ENCODE measurements at places on chromosomes 3 and 15.

- peak; percentile 40 for DNase-seq
Measured at GRCh38 chr15:49438962-49439631, 16.1 kb downstream of the FGF7 start.

GRCh38 chr3:188052169-188053035 is 101.6 kb upstream of the LPP start:
- no peak for DNase-seq

GRCh38 chr3:14472471-14473351 is 67.4 kb downstream of the GRIP2 start:
- no peak for DNase-seq

GRCh38 chr15:89030311-89030710 is 57.9 kb upstream of the ABHD2 start:
- DNase-seq, result no peak

DNA sequence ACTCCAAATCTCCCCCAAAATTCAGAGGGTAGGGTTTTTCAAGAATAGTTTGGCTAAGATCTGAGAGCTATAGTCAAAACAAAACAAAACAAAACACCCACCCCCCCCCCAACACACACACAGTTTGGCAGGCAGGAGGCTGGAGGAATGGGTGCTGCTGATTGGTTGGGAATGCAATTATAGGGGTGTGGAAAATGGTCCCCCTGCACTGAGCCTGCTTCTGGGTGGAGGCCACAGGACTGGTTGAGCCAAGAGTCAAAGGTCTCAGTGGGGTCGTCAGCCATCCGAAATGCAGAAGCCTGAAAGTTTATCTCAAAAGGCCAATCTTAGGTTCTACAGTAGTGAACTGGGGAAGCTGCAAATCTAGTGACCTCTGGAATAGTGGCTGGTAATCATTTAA is 2.5 kb upstream of the HACD2 start:
- DNase-seq, result no peak

DNA sequence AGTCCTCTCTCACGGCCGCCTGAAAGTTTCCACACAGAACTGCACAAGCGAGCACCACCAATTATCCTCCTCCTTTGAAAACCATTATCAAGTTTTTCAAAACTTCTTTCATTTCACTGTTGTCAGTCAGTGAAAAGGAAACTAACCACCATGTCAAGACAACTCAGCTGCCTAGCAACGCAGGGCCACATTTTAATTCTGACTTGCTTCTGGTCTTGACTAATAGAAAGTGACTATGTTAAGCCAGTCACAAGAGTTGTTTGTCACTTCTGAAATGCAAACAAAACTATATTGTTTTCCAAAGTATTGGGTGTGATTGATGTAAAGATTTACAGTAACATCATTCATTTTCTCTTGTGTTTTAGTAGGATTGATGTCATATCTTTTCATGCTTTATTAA is 612.8 kb upstream of the AGTR1 start:
- no peak for DNase-seq

DNA sequence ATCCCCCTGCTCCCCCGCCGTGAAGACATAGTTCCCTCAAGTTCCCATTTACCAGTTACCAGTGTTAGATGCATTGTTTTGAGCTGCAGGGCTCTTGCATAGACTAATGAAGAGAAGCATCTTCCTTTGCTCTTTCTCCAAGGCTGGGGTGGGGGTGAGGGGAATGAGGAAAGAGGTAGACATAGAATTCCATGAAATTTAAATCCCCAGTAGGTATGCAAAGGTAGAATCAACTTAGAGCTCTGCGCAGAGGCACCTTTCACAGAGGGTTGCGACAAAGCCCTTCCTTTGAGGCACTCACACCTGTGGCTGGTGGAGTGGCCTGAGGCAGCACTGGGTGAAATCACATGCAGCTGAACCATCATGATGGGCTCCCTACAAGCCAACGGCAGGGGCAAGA is 101.3 kb downstream of the WDR76 start:
- no peak for DNase-seq

GRCh38 chr3:153652076-153652475 is 469.1 kb upstream of the ARHGEF26 start:
- DNase-seq, result no peak

DNA sequence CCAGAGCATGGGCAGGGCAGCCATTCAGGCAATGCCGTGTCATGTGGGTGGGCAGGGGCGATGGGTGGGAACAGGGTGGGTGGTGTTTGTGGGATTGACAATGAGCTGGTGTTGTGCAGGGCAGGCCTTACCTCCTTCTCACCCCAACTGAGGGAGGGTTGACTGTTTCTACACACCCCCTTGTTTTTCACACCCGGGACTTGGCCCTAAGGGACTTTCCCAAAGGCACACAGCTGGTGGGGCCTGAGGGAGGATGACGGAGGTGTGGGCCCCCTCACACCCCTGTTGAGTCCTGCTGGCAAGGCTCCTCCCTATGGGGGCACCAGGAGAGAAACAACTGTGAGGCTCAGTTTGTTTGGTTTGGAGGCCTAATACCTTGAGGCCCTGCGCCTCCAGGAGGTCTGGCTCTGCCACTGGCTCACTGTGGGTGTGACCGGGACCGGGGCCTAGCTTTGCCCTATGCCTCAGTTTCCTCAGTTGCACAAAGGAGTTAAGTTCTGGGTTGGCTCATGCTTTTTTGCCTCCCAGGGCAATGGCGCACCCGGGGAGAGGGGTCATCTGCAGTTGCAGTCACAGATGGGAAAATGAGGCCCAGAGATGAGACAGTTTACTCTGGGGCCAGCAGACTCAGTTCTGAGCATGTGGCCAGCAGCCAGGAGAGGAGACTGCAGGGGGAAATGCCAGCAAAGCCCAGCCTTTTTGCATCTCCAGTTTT is 5.1 kb upstream of the DNAH1 start:
- DNase-seq, result no peak

GRCh38 chr3:51799879-51800749 is 21.1 kb upstream of the IQCF6 start:
- peak; percentile 17 for DNase-seq

DNA sequence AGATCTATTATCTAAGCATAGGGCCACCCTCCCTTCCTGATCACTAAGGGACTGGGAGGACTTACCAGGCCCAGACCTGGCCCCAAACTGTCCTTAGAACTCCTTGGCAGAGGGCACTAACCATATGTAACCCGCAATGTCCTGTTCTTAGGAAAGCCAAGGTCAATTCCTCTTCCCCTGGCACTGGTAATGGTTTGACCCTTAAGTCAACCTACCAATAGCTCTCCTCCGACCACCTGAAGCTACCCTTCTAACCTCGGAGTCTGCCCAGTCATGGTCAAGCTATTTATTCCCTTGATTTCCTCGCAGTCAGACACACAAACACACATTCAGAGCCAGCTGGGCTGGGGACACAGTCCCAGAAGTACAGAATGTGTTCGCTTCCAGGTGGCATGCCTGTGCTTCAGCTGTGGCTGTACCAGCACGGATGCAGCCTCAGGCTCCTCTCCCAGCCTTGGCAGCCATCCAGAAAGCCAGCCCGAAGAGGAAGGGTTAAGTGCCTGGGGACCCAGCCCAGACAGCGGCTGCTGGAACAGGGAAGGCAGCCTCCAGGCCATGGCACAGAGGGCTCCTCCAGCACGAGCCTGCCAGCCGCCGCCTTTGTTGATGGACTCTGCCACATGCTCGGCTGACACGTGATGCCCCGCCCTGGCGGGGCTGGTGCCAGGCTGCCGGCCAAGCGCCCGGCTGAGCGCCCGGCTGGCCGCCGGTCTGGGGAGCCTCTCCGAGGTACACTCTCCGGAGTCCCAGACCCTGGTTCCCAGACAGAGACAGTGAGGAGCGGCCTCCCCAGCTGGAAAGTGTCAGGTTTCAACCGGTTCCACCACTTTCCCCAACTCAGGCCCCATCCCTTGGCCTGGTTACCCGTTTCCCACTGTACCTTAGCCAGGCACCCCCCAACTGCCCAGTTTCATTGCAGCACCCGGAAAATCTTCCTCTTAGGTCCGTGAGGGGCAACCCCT is 5.5 kb downstream of the BMF start:
- no peak for DNase-seq

GRCh38 chr3:161314836-161315395 is 56.4 kb downstream of the SPTSSB start:
- no peak for DNase-seq

GRCh38 chr3:48038971-48039481 is 22.8 kb upstream of the MAP4 start:
- DNase-seq, result no peak

DNA sequence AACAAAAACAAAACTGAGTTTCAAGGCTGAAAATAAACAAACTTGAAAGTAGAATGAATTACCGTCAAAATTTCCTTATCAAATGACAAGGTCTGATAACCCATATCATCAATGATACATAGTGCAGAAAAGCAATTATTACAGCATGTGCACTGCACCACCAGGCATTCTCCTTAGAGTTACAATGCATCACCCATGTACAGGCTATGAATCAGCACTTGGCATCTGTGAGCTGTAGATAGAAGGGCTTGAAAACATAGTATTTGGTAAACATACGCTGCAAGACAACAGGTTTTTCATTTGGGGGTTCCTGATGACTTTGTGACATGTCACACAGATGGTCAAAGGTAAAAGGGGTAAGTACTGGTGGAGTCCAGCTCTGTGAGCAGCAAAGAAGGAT is 265.1 kb downstream of the CTNNB1 start:
- DNase-seq, result no peak

DNA sequence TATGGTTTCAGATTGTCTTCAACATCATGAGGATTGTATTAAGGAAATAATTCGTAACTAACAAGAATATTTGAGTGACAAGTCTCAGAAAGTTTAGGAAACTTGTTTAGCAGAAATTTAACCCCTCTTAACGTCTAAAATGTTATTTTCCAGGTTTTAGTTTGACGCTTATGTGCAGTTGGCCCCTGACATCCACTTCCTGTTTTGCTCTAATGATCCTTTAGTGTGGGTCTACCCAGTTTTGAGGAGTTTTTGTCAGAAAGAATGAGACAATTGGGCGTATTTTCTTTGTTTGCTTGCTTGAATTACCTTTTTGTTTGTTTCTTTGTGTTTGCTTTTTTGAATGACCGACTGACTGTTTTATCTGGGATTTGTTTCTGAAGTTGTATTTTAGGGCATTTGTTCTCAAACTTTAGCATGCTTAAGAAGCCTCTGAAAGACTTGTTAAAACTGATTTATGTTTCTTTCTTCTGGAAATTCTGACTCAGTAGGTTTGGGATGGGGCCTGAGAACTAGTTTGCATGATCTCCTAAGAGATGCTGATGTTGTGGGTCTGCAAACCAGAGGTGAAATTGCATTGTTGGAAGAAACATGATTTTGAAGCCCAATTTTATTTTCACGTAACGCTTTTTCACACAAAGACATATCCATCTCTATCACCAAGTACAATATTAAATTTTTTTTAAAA is 20.6 kb downstream of the RBMS3 start:
- no peak for DNase-seq

DNA sequence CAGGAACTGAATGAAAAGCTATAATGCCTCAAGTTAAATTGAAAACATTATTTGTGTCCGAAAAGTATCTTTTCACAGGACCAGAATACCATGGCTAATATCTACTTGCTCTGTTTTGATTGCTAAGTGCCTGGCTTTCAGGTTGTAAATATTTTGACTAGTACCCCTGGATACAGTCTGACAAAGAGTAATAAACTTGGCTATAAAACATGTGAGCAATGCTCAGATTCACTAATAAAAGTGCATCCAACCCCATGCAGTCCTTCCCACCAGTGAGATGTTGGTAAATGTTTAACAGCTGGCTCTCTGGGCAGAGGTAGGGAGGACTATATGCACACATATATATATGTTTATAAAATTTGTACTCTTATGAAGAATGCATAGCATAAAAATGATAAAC is 281.8 kb upstream of the TGFBR2 start:
- DNase-seq, result no peak

DNA sequence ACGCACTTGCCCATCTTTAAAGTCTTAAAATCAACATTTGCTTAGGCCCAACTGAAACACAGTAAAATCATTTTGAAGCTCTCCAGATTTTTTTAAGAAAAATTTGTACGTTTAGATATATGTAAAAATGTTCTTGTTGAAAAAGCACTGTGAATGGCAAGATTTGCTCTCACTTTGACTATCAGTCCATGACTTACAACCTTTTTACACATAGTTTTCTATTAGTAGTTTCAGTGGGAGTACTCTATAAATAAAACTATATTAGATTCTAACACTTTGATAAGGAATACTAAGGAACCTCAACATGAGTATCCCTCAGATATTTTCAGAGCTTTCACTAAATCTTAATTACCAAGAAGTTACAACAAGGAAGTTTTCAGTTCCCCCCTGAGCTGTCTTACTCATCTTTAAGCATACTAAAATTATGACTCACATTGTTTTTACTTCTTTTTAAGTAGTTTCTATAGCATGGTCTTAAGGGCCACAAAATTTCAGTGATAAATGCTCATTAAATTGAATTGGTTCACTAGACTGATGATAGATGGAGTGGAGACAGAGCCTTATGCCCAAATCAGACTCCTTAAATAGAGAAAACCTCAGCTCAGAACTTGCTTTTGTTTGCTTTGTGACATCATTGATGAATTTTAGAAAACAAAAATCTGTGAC is 31.6 kb upstream of the RAP2B start:
- DNase-seq, result peak; percentile 29

- no peak for DNase-seq
Measured at GRCh38 chr15:72796515-72797337, 13.2 kb upstream of the ADPGK start.

GRCh38 chr15:72220687-72221086 is 10.3 kb downstream of the PKM start:
- no peak for DNase-seq

DNA sequence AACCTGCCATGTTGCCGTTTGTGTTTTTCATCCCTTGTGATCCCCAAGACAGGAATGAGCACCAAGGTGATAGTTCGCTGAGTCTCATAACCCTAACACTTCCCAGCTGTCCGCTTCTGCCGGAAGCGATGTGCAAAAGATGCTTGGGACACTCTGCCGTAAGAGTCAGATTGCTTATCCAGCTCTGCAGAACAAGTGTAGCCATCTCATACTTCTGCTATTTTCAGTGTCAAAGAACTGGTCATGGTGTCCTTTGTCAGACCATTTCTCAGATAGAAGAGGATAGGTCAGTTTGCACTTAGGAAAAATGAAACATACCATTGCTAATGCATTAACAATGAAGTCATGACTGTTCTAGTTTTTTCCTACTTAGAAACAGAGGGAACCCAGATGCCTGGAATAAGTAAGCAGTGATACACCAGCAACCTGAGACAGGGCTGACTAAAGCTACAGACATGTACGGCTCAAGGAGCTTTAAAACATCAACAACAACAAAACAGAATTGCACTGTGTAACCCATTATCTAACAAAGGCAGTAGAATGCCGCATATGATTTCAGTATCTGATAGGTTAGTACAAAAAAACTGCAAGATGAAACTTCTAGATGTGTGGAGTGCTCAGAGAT is 134.0 kb upstream of the IL12A start:
- no peak for DNase-seq

DNA sequence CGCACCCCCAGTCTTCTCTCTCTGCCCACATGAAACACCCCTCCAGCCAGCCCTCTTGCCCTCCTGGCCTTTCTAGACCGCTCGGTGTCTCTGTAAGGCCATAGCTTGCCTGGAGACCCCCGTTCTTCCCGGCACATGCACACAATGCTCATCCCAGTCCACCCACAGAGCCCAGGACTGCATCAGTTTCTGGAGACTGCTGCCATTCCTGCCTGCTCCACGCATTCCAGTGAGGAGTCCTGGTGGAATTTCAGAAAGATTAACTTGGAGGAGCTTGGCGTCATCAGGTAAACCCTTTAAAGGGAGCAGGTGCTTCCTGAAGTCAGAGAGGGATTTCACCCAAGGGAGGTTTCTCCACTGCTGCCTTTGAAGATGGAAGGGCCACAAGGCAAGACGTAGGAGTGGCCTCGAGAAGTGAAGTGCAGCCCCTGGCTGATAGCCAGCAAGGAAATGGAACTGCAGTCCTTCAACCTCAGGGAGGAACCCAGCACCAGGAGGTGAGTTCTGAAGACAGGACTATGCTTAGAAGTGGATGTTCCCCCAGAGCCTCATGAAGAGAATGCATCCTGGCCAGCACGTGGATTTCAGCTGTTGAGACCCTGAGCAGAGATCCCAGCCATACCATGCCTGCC is 19.2 kb downstream of the SLC41A3 start:
- DNase-seq, result no peak
